ENCODE measurements at places on chromosomes 6 and 20.

- no peak for DNase-seq
- peaks cover 7% of the 10 kb centered on the region for H3K4me1 ChIP-seq
Observed at GRCh38 chr6:1679031-1679687, 69.4 kb downstream of the FOXC1 start.

GRCh38 chr20:64102647-64103354, 4.6 kb downstream of the NPBWR2 start:
- no peak for DNase-seq
- no peak overlapping the region for H3K4me3 ChIP-seq
- no peaks in the 10 kb centered on the region for H3K27me3 ChIP-seq
- no peak overlapping the region for H3K27ac ChIP-seq
- peaks cover 4% of the 10 kb centered on the region for H3K4me1 ChIP-seq
- peaks cover 6% of the 10 kb centered on the region for H3K36me3 ChIP-seq

GRCh38 chr6:153003366-153003690, 819 bp upstream of the MTRF1L start:
- no peaks in the 10 kb centered on the region for H3K36me3 ChIP-seq
- peaks cover 43% of the 10 kb centered on the region for H3K4me1 ChIP-seq
- H3K4me3 ChIP-seq, result peak overlapping the region; percentile 91
- H3K27me3 ChIP-seq, result no peaks in the 10 kb centered on the region

- H3K4me1 ChIP-seq, result no peaks in the 10 kb centered on the region
- DNase-seq, result no peak
- no peak overlapping the region for H3K27ac ChIP-seq
- no peak overlapping the region for H3K4me3 ChIP-seq
- H3K27me3 ChIP-seq, result no peaks in the 10 kb centered on the region
Observed at GRCh38 chr20:7924692-7925091, 15.6 kb downstream of the HAO1 start.

GRCh38 chr20:23320317-23320716, 30.3 kb upstream of the NXT1 start:
- H3K4me3 ChIP-seq, result no peak overlapping the region
- peaks cover 3% of the 10 kb centered on the region for H3K27me3 ChIP-seq
- H3K27ac ChIP-seq, result no peak overlapping the region
- H3K4me1 ChIP-seq, result no peaks in the 10 kb centered on the region
- no peaks in the 10 kb centered on the region for H3K36me3 ChIP-seq

DNA sequence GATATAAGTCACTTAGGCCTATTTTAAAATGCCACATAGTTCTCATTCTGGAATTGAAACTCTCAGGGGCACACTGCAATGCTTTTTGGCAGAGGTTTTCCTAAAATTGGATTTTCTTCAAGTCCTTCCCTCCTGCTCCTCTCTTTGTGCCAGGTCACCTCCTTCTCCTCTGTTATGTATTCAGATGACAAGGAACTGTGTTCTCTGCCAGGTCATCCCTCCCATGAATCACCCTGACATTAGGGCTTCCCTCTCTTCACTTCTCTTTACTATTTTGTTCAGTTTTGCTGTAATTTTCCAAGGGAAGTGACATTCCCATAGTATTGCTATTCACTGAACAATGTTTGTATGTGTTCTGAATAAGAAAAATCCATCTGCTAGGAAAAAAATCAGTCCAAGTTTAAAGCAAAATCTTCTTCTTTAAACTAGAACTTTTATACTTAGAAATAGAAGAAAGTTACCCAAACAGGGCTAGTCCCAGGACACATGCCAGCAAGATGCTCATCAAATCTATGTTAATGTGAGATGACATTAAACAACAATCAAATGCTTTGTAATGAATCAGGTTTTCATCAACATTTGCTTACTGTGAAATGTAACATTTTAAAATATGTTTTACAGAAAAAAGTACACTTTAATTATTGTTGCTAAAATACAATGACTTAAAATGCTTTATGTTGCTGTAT, 461.1 kb downstream of the MMUT start:
- no peaks in the 10 kb centered on the region for H3K36me3 ChIP-seq
- no peak overlapping the region for H3K27ac ChIP-seq
- H3K4me1 ChIP-seq, result peaks cover 18% of the 10 kb centered on the region
- no peak overlapping the region for H3K4me3 ChIP-seq

DNA sequence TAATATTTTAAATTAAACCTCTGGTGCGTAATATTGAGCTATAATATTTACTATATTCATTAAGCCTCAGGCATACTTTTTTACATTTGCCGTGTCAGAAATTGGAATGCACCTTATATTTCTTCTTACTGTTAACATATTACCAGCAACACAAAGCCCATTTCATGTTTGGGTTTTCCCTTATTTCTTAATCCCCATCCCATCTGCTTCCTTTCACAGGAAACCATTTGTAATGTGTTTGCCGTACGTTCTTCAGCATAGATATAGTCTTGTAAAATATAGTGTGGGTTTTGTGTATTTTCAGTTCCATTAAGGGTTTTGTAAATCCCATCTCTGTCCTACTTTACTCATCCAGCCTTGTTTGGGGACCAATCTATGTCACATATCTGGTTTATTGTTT, 6.5 kb downstream of the EYS start:
- H3K4me1 ChIP-seq, result no peaks in the 10 kb centered on the region
- no peak for DNase-seq
- H3K4me3 ChIP-seq, result no peak overlapping the region
- H3K27ac ChIP-seq, result no peak overlapping the region
- no peaks in the 10 kb centered on the region for H3K36me3 ChIP-seq

DNA sequence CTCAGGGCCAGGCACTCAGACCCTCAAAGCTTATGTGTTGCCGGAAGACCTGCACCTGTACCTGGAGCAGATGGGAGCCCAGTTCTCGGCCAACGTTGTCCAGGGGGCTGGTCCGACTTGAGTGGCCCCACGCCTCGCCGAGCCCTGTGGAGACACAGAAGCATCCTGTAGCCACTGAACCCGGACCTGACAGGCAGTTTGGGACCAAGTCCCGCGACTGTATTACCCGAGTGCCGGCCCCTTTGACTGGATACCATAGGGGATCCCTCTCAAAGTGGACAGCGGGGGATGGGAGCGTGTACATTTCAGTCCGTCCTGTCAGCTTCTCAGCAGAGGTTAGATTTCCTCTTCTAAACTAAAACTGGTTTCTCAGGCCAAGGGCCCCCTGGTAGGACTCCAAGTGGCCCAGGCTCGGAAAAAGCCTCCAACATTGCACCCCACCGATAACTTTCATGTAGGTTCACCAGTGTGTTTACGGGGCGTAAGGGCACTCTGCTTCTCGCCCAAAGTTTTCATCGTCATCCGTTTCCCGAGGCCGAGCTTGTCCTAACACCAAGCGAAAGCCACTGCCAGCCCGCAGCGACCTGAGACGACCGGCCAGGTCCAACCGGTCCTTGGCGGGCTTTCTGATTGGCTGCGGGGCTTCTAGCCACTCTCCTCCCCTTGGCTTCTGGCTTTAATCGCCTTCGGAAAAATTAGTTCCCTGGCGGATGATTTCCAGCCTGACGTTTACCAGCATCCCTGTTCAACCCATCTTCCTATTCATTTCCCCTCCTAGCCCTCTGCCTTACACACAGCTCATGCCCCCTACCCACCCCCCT, 10.8 kb downstream of the SIM1 start:
- H3K4me1 ChIP-seq, result peaks cover 21% of the 10 kb centered on the region
- no peaks in the 10 kb centered on the region for H3K36me3 ChIP-seq
- no peak overlapping the region for H3K4me3 ChIP-seq
- H3K27ac ChIP-seq, result no peak overlapping the region

- H3K36me3 ChIP-seq, result no peaks in the 10 kb centered on the region
- H3K27me3 ChIP-seq, result no peaks in the 10 kb centered on the region
- no peaks in the 10 kb centered on the region for H3K4me1 ChIP-seq
Observed at GRCh38 chr6:163735076-163735475, 320.6 kb downstream of the QKI start.

DNA sequence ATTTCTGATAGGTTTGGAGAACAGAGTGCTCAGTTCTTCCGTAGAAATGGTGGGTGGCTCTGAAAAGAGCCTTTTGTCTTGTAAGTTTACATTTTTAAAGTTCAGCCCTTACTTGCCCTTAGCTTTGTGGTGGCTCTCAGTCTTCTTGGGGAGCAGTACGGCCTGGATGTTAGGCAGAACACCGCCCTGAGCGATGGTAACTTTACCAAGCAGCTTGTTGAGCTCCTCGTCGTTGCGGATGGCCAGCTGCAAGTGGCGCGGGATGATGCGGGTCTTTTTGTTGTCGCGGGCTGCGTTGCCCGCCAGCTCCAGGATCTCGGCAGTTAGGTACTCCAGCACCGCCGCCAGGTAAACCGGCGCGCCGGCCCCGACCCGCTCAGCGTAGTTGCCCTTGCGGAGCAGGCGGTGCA, 19.5 kb downstream of the OR2B2 start:
- H3K27me3 ChIP-seq, result no peaks in the 10 kb centered on the region
- H3K27ac ChIP-seq, result peak overlapping the region; percentile 50
- H3K36me3 ChIP-seq, result no peaks in the 10 kb centered on the region
- H3K4me3 ChIP-seq, result peak overlapping the region; percentile 87

DNA sequence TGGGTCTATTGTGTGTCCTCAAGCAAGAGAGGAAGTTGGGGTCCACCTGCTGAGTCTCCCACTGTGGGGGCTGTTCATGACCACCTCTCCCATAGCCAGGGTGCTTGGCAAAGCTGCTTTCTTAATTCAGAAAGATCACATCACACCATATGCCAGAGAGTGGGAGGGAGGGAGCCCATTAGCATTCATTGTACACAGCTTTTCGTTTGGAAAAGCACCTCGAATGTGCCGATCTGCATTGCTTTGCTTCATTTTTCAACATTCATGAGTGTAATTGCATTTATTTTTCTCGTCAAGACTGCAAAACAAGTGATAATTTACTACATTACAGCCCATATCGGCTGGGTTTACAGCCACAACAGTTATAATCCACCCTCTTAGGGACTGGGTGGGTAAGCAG, 327.3 kb downstream of the PTPRT start:
- no peaks in the 10 kb centered on the region for H3K36me3 ChIP-seq
- no peaks in the 10 kb centered on the region for H3K27me3 ChIP-seq
- H3K27ac ChIP-seq, result no peak overlapping the region

- H3K4me3 ChIP-seq, result no peak overlapping the region
- H3K27me3 ChIP-seq, result no peaks in the 10 kb centered on the region
- DNase-seq, result no peak
- no peaks in the 10 kb centered on the region for H3K36me3 ChIP-seq
- H3K4me1 ChIP-seq, result no peaks in the 10 kb centered on the region
Observed at GRCh38 chr6:79377888-79378348, 143.4 kb upstream of the HMGN3 start.

DNA sequence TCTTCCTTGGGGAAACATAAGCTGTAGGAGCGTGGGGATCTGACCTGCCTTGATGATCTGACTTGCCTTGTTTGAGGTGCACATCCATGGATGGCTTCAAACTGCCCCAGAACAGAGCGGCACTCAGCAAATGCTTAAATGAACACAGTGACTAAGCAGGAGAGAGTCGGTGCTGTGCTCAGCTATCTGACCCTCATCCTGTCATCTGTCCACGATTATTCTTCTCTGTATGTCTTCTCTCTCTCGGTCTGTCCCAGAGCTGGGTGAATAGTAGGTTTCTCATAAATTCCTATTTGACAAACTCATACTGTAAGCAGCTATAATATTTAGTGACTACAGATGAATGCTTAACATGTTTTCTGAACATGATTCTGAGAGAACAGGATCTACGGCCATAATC, 37.3 kb downstream of the TRAM2 start:
- no peak for DNase-seq
- H3K27ac ChIP-seq, result peak overlapping the region; percentile 86
- H3K27me3 ChIP-seq, result no peaks in the 10 kb centered on the region

DNA sequence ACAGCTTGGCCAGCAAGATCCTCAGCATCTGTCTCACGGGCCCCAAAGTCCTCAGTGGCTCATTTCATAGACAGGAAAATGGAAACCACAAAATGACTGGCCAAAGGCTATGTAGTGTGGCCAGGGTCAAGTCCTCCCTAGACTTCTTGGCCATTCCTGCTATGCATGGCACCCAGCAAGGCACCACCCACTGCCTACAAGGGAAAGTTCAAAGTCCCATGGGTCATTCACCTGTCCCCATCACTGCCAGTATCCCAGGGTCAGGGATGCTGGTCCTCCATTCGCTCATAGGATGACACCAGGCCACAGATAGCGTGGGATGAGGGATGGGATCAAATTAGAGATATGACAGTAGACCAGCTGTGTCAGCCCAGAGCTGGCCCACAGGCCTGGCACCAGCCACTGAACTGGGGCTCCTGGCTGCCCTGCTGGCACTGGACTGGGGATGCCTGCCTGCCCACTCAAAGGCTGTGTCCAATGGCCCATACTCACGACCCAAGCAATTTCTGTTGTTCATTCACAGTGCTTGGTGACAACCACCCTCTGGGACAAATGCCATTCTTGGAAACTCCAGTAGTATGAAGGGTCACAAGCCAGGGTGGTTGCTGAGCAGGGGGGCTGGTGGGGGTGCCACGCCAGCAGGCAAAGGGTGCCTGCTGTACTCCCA, 11.6 kb downstream of the ADISSP start:
- no peak overlapping the region for H3K27ac ChIP-seq
- H3K27me3 ChIP-seq, result no peaks in the 10 kb centered on the region
- peaks cover 22% of the 10 kb centered on the region for H3K36me3 ChIP-seq
- H3K4me3 ChIP-seq, result no peak overlapping the region
- DNase-seq, result no peak

GRCh38 chr6:12371151-12371550, 81.0 kb downstream of the EDN1 start:
- H3K4me1 ChIP-seq, result no peaks in the 10 kb centered on the region
- H3K27ac ChIP-seq, result no peak overlapping the region
- no peak for DNase-seq
- H3K36me3 ChIP-seq, result no peaks in the 10 kb centered on the region
- H3K27me3 ChIP-seq, result no peaks in the 10 kb centered on the region

DNA sequence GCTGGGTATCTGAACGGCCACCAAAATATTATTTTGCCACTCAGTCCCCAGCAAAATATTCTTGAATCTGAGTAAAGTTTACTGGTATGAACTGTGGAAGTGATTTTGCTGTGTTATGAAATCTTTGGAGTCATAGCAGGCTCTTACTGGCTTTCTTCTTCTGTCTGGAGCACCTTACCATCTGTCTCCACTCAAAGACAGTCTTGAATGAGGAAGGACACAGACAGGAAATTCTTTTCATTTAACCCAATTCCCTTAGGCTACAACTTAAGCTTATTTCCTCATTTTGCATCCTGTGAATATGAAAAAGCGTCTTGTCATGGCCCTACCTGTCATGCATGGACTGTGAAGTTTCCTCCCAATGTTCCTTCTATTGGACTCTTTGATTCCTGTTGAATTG, 24.7 kb downstream of the FNDC1 start:
- no peak overlapping the region for H3K27ac ChIP-seq
- H3K36me3 ChIP-seq, result no peaks in the 10 kb centered on the region
- no peak for DNase-seq
- H3K4me1 ChIP-seq, result no peaks in the 10 kb centered on the region
- no peak overlapping the region for H3K4me3 ChIP-seq
- H3K27me3 ChIP-seq, result no peaks in the 10 kb centered on the region

GRCh38 chr6:149823013-149823412, 41.1 kb downstream of the LRP11 start:
- DNase-seq, result no peak
- peaks cover 21% of the 10 kb centered on the region for H3K36me3 ChIP-seq
- no peak overlapping the region for H3K4me3 ChIP-seq
- no peaks in the 10 kb centered on the region for H3K4me1 ChIP-seq
- no peaks in the 10 kb centered on the region for H3K27me3 ChIP-seq
